ENCODE measurements at places on chromosomes 13 and 19.

DNA sequence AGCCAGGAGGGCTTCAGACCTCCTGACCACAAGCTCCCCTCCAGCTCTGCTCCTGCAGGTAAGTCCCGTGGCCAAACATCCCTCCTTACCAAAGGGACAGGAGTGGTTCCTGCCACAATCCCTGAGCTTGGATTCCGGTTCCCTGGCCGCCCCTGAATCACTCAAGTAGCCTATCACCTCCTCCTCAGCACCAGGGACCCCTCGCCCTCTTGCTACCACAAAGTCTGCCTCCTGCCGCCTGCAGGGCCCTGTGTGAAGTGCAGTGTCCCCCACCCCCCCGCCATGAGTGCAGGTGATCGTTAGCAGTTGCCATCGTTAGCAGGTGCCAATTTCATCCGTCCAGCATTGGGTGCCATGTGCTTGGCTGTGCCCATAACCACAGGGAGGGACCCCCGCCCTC, 40.8 kb upstream of the RANBP3 start:
- no peak for DNase-seq

DNA sequence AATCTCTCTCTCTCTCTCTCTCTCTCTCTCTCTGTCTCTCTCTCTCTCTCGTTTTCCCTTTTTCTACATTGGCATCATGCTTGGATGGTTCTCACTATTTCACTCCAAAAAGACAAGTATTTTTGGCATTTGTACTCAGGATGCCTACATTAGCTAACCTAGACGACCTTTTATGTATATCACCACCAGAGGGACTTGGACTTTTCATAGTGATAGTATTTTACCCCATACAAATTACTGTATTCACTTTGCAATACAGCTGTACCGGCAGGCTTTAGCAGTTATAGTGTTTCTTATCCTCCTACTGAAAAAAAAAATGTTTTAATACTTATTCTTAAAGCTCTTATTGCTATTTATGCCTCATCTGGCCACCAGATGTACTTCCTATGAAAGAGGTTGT, 687.2 kb upstream of the KLHL1 start:
- no peak for DNase-seq

- peak; percentile 21 for DNase-seq
Measured at GRCh38 chr13:59906413-59907049, 257.2 kb downstream of the DIAPH3 start.

DNA sequence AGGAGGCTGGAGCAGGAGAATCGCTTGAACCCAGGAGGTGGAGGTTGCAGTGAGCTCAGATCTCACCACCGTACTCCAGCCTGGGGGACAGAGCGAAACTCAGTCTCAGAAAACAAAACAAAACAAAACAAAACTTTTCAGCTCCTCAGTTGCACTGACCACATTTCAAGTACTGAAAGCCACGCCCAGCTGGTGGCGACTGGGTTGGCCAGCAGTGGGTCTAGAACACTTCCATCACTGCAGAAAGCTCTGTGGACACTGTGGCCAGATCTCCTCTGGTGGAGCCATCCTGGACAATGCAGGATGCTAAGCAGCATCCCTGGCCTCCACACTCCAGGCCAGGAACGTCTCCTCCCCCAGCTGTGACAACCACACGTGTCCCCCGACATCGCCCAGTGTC, 21.1 kb downstream of the TLE2 start:
- DNase-seq = no peak

- no peak for DNase-seq
Measured at GRCh38 chr13:46063292-46063691, 10.7 kb upstream of the ZC3H13 start.

DNA sequence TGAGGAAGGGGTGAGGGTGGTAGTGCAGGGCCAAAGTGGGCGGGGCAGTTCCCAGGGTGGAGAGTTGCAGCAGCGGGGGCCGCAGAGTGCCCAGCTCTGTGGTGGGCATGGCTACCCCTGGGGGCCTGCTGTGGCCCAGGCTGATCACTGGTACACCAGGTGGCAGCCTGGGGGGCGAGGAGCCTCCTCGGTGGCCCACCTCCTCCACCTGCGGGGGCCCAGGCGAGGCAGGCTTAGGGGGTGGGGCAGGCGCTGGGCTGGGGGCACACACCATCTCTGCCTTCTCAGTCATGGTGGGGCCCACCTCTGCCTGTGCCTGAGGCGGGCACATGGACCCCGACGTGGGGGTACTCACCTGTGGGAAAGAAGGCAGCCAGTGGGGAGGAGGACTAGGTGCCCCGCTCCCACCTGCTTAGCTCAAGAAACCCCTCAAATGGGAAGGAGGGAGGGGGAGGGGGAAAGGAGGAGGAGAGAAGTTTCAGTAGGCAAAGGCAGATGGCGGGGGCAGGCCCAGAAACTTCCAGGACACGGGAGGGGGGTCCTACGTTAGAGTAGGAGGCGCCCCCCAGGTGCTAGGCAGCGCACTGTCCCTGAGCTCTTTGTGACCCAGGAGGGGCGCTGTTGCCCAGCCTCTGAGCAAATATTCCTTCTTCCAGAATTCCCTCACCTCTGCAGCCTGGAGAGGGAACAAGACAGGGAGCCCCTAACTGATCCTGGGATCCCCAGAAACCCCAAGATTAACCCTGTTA, 1.6 kb downstream of the LYL1 start:
- no peak for DNase-seq

GRCh38 chr13:23203516-23203915, 22.7 kb downstream of the SGCG start:
- no peak for DNase-seq

- no peak for DNase-seq
Measured at GRCh38 chr13:30927595-30927994, 4.9 kb upstream of the TEX26 start.

DNA sequence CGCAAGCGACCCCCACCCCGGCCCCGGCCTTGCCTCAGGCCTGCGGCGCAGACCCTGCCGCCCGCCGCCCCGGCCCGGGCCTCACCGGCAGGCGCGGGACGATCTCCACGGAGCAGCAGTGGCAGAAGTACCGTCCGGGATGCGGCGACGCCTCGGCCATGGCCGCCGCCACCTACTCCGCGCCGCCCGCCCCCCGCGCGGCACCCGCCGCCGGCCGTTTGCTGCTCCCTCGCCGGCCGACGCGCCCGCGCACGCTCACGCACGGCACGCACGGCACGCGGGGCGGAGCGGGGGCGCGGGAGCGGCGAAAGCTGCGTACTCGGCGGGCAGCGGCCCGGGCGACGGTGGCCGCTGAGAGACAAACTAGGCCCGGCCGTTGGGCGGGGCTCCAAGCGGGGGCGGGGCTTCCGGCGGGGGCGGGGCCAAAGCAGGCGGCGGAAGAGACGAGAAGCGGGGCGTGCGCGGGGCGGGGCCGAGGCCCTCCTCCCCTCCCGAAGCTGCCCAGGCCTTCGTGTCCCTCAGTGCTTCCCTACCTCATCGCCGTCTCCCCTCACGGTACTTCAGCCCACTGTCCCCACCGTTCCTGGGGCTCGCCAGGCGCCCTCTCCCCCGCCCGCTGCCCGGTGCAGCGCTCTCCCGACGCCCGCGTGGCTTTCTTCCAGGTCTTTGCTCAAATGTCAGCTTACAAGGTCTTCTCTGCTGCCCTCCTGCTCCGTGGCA, at the start of gene RNF126:
TSS of gene RNF126 (minus strand) at position 253 of the 720 bp plus-strand sequence. CDS start at position 160, 93 bp downstream.
- DNase-seq = peak; percentile 77

GRCh38 chr19:51319649-51320279, 8.3 kb downstream of the IGLON5 start:
- DNase-seq = no peak

- no peak for DNase-seq
Measured at GRCh38 chr13:28528848-28529247, 33.9 kb upstream of the FLT1 start.

GRCh38 chr13:53214433-53214832, 185.8 kb downstream of the OLFM4 start:
- DNase-seq = no peak

- no peak for DNase-seq
Measured at GRCh38 chr13:91286317-91286716, 61.2 kb upstream of the MIR17HG start.

- no peak for DNase-seq
Measured at GRCh38 chr19:45348367-45349125, 8.0 kb downstream of the KLC3 start.

GRCh38 chr19:7868671-7869452, 5.3 kb downstream of the PRR36 start:
- no peak for DNase-seq

DNA sequence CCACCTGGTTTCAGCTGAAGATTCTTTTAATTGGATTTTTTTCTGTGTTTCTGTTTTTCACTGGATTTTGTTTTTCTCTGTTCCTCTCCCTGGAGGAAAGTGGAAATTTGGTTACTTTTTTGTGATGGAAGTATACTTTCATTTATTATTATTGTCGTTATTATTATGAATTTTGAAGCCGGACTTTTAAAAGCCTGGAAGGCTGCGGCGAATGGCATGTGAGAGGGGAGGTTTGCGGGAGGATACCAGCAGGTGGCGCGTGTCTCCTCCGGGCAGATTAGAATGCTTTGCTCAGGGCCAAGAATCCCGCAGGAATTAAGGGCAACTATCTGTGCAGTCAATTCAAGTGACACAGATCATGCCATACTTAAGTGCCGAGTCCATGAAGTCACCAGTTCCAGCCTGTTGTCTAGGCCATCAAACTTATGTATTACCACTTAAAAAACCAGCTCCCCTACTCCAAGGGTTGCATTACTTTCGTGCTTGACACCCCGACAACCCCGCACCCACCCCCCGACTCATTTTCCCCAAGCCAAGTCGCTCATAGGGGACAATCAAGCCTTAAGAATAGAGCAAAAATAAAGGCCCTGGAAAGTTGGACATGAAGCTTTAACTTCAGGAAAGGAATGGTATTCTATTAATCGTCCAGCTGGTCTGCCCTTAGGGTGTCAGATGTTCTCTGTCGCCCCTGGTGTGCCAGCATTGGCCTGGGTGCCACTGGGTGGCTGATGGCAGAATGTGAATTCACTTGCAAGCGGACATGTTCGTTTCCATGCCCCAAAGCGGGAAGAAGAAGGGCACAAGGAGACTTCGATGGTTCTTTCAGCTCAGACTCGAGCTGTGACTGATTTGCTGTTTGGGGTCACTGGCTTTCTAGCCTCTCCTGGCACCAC, 1.3 kb upstream of the LRCH1 start:
- peak; percentile 71 for DNase-seq

- no peak for DNase-seq
Measured at GRCh38 chr19:3984584-3984907, 717 bp downstream of the EEF2 start.

DNA sequence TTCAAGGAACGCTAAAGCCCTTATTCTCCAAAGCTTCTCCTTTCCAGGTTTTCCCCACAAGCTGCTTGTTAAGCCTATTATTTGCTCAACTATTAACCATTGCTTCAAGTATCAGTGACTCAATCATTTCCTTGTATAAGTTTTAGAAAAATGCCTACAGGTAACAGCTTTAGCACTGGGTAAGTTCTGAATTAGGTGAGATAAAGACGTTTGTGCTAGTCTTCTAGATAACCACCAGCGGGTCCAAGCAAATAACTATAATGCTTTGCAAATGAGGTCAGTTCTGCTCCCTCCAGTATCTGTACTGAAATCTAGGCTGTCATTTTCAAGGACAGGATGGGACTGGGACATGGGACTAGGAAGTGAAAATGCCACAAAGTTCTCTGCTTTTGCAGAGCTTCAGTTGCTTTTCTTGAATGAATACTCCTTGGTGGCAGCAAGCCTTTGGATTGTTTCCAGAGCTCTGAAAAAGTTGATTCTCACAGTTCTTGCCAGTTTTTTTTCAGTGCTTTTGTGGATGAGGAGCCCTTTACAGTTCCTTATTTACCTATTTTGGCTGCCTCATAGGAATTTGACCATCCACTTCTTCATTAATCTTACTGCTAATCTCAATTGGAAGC, 1487.7 kb downstream of the EFNB2 start:
- no peak for DNase-seq

DNA sequence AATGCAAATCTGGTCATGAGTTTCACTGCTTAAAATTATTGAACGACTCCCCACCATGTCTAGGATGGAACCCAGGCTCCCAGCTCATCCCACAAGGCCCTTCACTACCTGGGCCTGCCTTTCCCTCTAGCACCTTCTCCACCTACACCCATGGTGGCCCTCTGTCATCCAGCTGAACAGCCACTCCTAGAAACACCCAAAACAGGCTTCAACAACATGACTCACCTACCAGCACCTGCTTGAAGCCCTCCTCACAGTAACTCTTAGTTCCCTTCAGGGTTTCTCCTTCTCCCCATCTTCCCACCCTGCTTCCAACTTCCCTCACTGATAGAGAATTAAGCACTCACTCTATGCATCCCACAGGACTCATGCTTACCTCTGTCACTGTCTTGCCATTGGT, 6.6 kb upstream of the IGFL2 start:
- DNase-seq = no peak

DNA sequence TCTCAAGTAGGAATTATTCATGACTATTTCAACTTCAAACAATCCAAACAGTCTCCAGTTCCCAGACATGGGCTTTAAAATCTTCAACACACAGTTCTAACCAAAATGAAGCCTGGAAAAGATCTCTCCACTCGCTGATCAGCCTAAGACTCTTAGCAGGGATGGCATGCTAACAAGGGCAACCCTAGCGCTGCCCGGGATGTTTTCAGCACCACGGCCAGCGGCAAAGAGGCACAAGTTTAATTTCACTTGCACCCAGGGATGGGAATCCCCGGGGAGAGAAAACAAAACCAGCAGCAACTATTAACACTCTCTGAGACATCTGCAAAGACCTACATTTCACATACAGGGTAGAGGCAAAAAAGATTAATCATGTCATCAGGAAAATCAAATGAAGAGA, 43.0 kb downstream of the CACNA1A start:
- DNase-seq = no peak

GRCh38 chr19:44704982-44705381, 6.0 kb downstream of the CEACAM16 start:
- DNase-seq = no peak

GRCh38 chr13:48297131-48297786, 6.3 kb upstream of the RB1 start:
- DNase-seq = no peak

GRCh38 chr19:29029268-29029958, 183.5 kb downstream of the UQCRFS1 start:
- DNase-seq = no peak

- DNase-seq = no peak
Measured at GRCh38 chr13:111789011-111789410, 277.9 kb upstream of the SOX1 start.

- DNase-seq = no peak
Measured at GRCh38 chr13:70388935-70389334, 280.7 kb upstream of the KLHL1 start.

DNA sequence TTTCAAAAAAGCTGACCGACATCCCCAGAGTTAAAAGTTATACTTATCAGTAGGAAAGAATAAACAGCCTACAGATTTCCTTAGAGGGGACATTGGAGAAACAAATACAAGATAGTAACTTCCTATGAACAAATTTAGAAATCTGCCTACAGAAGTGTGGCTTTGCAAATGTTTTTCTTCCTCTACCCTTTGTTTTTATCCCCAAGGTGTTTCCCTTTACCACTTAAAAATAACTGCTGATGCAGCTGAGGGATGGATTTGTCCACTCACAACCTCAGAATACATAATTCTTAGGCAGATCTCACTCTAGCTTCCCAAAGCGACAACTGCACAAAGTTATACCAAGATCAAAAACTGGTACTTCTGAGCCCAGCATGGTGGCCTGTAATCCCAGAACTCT, 20.9 kb downstream of the MED4 start:
- no peak for DNase-seq

GRCh38 chr19:55176076-55176475, 4.0 kb downstream of the SYT5 start:
- peak; percentile 41 for DNase-seq

Data from NCI-H146 (cell line).